ENCODE measurements at places on chromosomes 7 and 10.

- DNase-seq, result no peak
These were observed 769.3 kb downstream of the SORCS1 start for GRCh38 chr10:106395041-106395749.

- DNase-seq, result no peak
These were observed 25.2 kb upstream of the OTUD1 start for GRCh38 chr10:23413629-23414089.

DNA sequence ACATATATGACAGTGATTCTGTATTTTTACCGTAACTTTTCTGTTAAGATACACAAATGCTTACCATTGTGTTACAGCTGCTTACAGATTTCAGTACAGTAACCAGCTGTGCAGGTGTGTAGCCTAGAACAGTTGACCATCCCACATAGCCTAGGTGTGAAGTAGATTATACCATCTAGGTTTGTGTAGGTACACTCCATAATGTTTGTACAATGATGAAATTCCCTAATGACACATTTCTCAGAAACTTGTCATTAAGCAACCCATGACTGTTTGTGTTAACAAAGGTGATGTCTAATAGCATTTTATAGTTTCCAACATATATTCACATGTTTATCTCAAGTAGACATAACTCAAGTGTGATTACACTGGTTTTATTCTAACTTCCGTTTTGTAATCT is 218.5 kb downstream of the PLXDC2 start:
- no peak for DNase-seq

DNA sequence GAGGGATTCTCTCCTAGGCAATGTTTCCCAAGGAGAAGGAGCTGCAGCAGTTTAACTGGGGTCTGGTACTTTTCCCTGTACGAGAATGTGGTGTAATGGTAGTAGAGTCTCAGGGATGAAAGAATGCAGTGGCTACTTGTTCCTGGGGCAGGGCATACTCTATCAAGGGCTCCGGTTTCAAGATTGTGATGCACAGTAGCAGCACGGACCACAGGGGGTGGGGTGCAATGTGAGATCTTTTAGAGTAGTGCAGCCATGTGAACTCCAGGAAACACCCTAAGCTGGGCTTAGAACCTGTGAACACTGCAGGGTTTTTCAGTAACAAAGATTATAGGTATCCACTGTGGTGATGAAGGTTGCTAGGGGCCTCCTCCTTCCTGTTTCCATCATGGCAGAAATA is 903.9 kb downstream of the NRG3 start:
- no peak for DNase-seq

- no peak for DNase-seq
These were observed 17.1 kb downstream of the MCU start for GRCh38 chr10:72709041-72709440.

- peak; percentile 27 for DNase-seq
These were observed 1190.3 kb upstream of the C7orf33 start for GRCh38 chr7:147400221-147400689.

- no peak for DNase-seq
These were observed 478 bp upstream of the ZNF22 start for GRCh38 chr10:45000138-45000751.

DNA sequence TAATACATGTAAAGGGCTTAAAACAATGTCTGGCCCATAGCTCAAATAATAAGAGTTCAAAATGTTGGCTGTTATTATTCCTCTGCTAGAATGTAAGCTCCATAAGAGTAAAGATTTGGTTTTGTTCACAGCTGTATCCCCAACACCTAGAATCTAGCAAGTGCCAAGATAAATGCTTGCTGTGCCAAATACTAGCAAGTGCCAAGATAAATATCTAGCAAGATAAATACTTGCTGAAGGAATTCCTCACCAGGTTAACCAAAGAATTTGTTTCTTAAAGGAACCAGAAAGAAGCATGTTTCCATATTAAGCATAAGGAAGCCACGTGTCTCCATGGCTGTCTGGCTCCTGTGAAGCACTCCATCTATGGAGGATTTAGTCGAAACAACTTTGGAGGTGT is 235.2 kb upstream of the SP4 start:
- no peak for DNase-seq

DNA sequence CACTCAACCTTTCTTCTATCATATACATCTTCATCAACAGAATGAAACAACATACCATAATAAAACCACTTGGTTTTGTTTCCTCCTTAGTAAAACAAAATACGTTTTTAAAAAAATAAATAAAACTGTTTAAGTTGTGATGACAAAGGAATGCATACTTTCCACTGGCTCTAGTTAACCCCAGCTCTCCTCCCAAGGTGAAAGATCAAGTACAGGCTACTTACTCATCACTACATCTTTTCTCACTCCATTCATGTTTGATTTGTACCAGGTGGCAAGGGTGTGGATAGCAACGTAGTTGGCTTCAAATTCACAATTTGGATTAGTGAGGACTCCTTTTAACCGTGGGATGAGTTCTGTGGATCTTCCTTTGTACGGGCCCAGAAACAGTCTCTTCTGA is 14.7 kb downstream of the OGA start:
- no peak for DNase-seq

GRCh38 chr7:135385209-135385608 is 124.7 kb downstream of the CNOT4 start:
- no peak for DNase-seq

DNA sequence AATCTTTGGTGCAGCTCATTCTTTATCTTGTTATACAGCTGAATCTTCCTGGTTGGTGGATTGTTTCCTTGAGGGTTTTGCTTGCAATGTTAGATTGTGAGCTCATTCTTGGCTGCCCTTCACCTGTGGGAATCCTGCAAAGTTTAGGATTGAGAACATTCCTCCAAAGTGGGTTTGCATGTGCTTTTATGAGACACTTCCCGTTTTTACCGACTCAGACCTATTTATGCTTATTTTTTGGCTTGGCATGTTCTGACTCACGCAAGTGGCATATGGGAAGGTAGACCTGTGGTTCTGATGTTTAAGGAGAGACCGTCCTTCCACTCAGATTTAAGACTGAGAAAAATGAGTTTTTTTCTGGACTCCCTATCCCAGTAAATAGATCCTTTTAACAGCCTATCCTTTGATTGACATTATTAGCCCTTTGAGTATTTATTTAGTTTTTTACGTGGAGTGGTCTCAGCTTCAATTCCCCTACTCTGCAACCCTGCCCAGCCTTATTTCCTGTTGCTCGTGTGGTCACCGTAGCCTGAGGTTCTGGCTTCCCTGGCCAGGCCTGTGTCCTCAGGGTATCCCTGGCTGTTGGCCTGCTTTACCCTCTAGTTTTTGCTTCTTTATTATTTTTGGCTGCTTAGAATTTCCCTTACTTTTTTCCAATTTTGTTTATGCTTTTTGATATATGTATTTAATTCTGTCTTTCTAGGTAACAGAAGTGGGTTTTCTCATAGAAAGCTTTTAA is 13.4 kb upstream of the PRF1 start:
- DNase-seq, result no peak

GRCh38 chr10:99812177-99812576 is 29.7 kb downstream of the ABCC2 start:
- no peak for DNase-seq

DNA sequence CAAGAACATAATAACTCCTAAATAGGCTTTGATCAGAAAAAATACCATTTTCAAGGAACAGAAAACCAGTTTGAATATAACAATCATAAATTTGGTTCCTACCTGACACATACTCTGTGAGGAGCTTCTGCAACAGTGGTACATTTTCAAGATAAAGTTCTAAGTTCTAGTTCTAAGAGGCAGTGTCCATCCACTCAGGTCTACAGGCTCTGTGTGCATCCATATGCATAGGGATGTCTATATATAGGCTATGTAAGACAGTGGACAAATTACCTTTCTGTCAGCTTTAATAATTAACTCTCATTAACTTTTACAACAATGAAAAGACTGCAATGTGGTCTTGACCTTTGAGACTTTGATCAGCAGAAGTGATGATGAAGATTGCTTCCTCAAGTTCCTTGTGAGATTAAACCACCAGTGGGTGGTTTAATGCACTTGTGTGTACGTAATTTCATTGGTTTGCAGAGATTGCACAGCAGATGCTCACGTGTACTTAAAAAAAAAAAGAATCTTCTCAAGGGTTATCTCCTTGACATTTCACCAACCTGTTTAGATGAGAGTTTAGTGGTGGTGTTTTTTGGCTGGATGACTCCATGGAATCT is at the start of gene SLC26A3:
TSS of gene SLC26A3 (minus strand) at position 215 of the 602 bp plus-strand sequence. CDS start 8,714 bp downstream, outside the sequence.
- DNase-seq, result no peak

DNA sequence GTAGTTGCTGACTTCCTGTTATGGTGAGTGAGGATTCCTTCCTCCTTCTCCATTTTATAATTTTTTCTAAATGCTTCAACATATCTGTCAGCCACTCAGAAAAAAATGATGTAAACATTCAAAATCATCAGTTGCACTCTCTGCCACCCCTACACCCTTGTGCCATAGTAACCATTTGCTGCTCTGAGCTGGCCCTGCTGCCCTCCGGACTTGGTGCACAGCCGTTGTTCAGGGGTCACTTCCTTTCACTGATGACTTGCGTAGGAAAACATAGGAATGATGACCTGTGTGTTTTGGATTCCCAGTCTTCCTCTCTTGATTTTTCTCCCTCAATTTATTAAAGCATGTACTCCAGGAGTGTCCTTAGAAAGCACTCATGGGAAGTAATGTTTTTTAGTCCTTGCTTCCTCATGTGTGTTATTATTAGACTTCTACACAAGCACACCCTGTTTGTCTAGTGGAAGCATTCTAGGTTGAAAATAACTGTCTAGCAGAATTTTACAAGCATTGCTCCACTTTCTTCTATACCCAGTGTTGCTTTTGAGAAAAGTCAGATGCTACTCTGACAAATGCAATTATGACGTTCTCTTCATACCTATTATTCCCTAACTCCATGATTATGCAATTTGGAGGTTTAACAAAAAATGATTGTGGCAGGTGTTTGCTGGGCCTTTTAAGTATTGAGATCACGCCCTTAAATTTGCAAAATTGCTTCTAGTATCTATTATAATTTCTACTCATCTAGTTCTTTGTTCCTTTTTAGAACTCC is 62.6 kb upstream of the MTPN start:
- no peak for DNase-seq

DNA sequence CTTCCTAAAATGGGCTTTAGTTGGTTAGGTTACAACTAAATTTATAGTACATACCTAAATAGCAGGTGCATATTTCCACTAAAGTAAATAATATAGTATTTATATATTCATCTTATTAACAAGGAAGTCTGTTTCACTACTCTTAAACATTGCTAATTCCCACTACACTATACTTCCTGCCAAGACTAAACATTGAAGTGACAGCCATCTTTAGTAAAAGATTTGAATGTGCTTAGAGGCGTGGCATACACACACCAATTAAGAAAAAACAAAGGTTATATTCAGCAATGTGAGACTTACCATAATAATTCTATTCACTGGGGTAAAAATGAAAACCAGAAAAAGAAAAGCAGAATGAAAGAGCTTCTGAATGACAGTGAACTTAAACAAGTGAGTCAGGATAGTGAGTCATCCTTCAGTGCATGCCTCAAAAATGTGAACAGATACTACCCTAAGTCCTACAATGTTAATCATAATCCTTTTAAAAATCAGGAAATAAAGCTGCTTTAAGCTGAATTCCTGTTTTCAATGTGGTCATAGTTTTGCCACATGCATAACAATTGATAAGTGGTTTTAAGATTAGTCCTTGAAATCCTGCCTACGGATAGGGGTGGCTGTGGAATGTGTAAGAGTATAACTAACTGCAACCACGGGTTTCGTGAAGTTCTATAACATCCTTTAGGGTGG is 59.4 kb downstream of the USP6NL start:
- DNase-seq, result peak; percentile 74

DNA sequence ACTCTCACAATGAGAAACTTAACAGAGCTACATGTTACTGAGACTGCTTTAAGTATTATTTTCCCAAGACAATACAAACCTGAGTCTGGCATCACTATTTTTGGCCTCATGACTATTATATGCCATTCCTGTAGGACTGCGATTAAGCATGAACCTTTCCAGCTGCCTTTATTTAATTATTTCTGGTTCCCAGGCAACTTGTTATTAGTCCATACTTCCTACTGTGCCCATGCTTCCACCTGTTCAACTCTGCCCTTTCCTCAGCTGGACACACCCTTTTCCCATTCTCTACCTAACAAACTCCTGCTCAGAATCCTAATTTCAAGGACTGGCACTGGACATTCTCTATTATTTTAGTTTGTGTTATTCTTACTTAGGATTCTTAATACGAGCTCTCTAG is 8.1 kb upstream of the CROT start:
- no peak for DNase-seq

DNA sequence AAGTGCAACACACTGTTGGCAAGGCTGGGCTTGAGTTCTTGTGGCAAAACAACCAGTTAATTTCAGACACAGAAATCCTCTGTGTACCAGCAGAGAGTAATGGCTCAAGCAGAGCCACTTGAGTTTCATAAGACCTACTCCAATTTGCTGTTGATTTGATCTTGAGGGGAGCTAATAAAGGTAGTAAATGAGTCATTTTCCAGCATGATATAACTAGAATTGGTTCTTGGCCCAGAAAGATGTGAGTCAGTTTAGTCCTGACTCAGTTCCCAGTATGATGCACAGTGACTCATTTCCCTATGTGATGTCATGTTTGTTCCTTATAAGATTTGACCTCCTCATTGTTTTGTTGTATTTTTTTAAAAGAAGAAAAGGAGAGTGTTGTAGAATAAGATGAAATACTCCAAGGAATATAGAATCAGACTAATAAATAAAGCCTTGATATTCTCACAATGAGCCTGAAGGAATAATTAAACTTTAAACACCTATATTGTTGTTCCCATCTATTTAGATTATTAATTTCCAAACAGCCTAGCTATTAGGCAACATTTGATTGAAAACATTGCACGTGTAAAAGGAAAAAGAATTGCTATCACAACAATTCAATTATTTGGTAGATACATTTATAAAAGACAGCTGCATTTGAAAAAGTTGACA is 186.2 kb downstream of the REEP3 start:
- DNase-seq, result peak; percentile 94

DNA sequence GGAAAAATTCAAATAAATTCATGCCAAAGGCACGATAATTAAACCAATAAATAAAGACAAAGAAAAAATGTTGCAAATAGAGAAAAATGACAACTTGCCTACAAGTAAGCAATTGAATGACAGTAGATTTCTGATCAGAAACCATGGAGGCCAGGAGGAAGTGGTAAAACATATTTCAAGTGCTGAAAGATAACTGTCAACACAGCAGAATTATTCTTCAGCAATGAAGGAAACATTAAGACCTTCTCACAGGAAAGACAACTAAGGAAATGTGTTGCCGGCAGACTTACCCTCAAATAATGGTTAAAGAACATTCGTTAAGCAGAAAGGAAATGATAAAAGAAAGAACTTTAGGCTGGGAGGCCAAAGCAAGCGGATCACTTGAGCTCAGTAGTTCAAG is 30.4 kb downstream of the RUNDC3B start:
- no peak for DNase-seq

DNA sequence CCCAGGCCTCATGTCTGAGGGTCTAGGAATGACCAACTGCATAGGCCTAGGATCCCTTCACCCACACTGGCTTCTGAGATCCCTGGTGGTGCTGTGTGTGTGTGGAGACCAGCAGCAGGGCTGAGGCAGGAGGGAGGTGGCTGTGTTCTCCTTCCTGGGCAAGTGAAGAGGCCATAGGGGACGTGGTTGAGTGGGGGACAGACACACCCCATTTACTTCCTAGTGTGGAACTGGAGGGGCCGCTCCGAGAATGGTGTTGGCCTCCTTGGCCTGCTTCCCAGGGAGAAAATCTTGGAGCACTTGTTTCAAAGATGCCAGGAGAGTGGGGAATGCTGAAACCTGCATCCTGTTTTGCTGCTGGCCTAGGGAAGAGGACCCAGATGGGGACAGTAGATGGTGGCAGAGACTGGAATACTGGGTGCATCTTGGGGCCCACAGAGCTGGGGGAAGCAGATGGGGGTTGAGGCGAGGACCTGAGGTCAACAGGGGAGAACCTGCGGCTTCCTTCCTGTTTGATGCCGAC is 19.1 kb downstream of the UBTD1 start:
- no peak for DNase-seq

GRCh38 chr7:154553711-154554265 is 449.1 kb downstream of the PAXIP1 start:
- no peak for DNase-seq

All from AG04450 (cell line).